ENCODE measurements at places on chromosomes 7 and 10.

DNA sequence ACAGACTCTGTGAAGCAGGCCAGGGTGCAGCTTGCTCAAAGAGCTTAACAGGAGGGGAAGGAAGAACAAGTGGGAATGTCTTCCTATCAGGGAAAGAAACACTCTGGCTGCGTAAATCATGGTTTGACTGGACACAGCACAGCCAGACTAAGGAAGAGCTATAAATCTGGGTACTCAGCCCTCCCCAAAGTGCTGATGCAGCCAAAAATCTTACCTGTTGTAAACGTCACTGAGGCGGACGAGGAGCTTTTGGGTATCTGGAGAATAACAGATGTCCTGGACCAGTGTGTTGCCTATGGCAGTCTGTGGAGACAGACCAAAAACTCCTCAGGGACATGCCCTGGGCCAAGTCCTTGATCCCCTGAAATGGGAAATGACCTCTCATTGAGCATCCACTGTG lies 43.1 kb upstream of the HNRNPH3 start:
- no peak for DNase-seq

- DNase-seq = no peak
Measured at GRCh38 chr7:128763541-128763940, 12.1 kb downstream of the OPN1SW start.

GRCh38 chr7:34991938-34992840 lies 45.1 kb downstream of the DPY19L1 start:
- no peak for DNase-seq

DNA sequence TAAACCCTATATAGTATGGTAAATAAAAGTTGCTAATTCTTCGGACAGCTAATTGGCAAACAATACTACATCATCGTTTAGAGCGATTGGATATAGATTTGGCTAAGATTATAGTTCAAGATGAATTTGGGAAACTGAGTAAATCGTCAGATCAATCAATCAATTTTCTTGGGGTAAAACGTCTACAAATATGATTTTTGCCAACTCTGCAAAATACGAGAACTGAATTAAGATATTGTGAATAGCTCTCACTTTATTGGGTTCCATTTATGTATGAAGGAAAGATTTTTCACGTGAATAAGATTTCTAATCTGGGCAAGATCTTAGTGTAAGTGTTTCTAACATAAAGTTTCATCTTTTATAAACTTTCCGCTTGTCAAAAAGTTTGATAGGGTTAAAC lies 132.9 kb upstream of the AGR3 start:
- DNase-seq = no peak

- no peak for DNase-seq
Measured at GRCh38 chr7:83559887-83560286, 89.1 kb downstream of the SEMA3E start.

DNA sequence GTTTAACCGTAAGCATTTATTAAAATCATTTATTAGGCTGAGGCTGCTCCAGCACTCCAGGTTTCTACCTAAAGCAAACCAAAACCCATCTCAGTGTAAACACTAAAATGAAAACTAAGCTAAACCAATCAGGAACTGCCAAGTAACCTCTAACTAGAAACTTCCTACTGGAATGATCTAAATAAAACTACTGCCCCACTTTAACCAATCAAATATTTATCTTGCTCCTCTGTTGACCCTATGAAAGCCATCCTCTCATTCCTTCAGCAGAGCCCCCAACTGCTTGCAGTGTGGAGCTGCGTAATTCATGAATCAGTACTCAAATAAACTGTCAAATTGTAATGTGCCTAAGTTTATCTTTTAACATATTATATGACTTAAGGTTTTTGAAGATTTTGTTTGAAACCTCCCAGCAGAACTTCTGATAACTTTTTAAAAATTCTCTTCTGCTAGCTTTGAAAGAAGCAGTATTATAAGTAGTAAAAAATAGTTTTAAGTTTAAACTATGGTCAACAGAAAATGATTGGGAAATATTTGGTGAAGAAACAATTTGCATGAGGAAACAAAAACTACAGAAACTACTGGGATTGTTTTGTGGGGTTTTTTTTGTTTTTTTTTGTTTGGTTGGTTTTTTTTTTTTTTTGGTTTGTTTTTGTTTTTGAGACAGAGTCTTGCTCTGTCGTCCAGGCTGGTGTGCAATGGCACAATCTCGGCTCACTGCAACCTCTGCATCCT lies 47.4 kb downstream of the GPR37 start:
- no peak for DNase-seq

- no peak for DNase-seq
Measured at GRCh38 chr10:62133618-62134017, 135.0 kb downstream of the RTKN2 start.

DNA sequence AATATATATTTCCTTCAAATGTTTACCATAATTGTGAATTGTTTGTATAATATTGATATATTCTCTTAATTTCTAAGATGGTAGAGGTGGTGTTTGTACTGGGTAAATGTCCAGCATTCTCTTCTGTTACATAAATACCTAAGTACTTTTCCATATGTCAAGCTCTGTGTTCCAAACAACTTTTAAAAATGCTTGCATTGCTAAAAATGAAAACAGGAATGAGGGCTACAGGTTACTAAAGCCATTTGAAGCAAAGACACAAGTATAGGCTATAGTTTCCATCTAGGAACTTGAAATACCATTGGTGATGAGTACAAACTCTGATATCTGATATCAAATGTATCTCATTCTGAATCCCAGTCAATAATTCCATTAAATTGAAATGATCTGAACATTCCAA lies 233.6 kb upstream of the SORCS1 start:
- DNase-seq = no peak

Data from activated T-helper 1 cell treated with anti-CD3 and anti-CD28 coated beads, Interleukin-2, amount 50 U/mL, for 16 hours (primary cell).